WTC11 (cell line): ENCODE measurements at places on chromosomes 2 and 18.

- H3K27ac ChIP-seq, result no peak overlapping the region
- no peaks in the 10 kb centered on the region for H3K27me3 ChIP-seq
- no peak for DNase-seq
- H3K4me3 ChIP-seq, result no peak overlapping the region
- no peaks in the 10 kb centered on the region for H3K36me3 ChIP-seq
Observed at GRCh38 chr2:163775304-163775703, 39.5 kb upstream of the FIGN start.

GRCh38 chr2:149719695-149720094 is 132.1 kb upstream of the MMADHC start:
- no peaks in the 10 kb centered on the region for H3K27me3 ChIP-seq
- DNase-seq, result no peak
- H3K36me3 ChIP-seq, result no peaks in the 10 kb centered on the region
- no peak overlapping the region for H3K4me3 ChIP-seq
- H3K27ac ChIP-seq, result no peak overlapping the region

DNA sequence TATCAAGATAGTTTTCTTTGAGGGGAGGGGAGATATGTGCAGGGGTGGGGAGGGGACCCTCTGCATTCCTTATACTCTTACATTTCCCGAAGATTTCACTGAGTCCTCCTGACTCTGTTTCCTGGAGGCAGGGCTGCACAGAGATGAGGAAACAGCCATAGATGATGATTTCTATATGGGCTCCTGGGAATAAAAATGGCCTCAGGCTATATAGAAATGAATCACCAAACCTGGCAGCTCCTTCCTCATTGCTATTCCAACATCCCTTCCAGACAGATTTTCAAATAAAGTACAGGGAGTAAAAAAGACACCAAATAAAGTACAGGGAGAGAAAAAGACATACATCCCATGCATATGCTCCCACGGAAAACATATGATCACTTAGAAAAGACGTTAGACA is 474.8 kb upstream of the RAB6C start:
- H3K4me3 ChIP-seq, result no peak overlapping the region
- no peak overlapping the region for H3K27ac ChIP-seq
- H3K36me3 ChIP-seq, result no peaks in the 10 kb centered on the region
- no peaks in the 10 kb centered on the region for H3K27me3 ChIP-seq
- H3K4me1 ChIP-seq, result no peaks in the 10 kb centered on the region
- no peak for DNase-seq

DNA sequence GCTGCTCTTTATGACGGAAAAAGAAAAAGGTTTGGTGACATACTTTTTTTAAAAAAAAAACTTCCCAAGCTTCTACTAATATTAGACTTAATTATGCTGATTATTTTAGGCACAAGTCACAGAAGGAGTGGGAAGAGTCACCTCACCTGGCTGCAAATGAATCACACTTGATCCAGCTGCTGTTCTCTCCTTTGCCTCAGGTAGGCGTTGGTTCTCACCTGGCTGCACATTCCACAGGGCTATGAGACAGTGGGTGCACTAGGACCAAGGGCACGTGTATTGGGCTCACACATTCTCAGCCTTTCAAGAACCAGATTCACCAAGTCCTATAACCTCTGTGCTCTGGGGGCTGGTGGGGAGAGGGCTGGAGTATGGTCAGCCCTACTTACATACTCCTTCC is 93.3 kb downstream of the TGFA start:
- no peak overlapping the region for H3K4me3 ChIP-seq
- DNase-seq, result peak; percentile 54
- peaks cover 11% of the 10 kb centered on the region for H3K4me1 ChIP-seq
- no peak overlapping the region for H3K27ac ChIP-seq

GRCh38 chr18:34993289-34993688 is 47.9 kb upstream of the MAPRE2 start:
- peaks cover 14% of the 10 kb centered on the region for H3K4me1 ChIP-seq
- peaks cover 5% of the 10 kb centered on the region; the same call in 1 of the 2 replicates for H3K27me3 ChIP-seq
- H3K27ac ChIP-seq, result no peak overlapping the region
- H3K36me3 ChIP-seq, result peaks cover 15% of the 10 kb centered on the region
- no peak for DNase-seq

- no peaks in the 10 kb centered on the region for H3K36me3 ChIP-seq
- no peak for DNase-seq
- peaks cover 49% of the 10 kb centered on the region for H3K4me1 ChIP-seq
- no peak overlapping the region for H3K4me3 ChIP-seq
Observed at GRCh38 chr2:104429639-104430358, 424.1 kb upstream of the POU3F3 start.

GRCh38 chr18:28574175-28574574 is 397.2 kb upstream of the CDH2 start:
- H3K36me3 ChIP-seq, result no peaks in the 10 kb centered on the region
- H3K27ac ChIP-seq, result no peak overlapping the region
- H3K4me3 ChIP-seq, result no peak overlapping the region
- no peak for DNase-seq

DNA sequence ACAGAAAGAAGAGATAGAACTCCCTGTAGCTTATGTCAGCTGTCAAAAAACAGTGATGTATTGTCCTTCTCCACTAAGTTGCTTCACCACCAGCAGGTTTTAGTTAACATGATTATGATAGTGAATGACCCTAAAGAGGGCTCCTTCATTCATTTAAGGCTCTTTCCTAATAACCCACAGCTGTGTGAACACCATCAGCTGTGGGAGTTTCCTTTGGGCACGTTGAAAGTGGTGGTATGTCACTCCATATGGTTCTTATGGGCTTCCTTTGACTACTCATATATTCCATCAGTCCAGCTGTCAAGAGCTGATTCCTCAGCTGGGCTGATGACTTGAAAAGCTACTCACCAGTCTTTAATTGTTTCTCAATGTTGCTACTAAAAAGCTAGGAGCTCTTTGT is 210.3 kb downstream of the UBE2E3 start:
- H3K4me3 ChIP-seq, result no peak overlapping the region
- no peaks in the 10 kb centered on the region for H3K27me3 ChIP-seq
- H3K36me3 ChIP-seq, result no peaks in the 10 kb centered on the region
- no peak overlapping the region for H3K27ac ChIP-seq

- no peak overlapping the region for H3K27ac ChIP-seq
- H3K4me1 ChIP-seq, result no peaks in the 10 kb centered on the region
- no peaks in the 10 kb centered on the region for H3K27me3 ChIP-seq
- no peak overlapping the region for H3K4me3 ChIP-seq
- no peak for DNase-seq
- no peaks in the 10 kb centered on the region for H3K36me3 ChIP-seq
Observed at GRCh38 chr2:212223696-212224095, 314.9 kb downstream of the ERBB4 start.

DNA sequence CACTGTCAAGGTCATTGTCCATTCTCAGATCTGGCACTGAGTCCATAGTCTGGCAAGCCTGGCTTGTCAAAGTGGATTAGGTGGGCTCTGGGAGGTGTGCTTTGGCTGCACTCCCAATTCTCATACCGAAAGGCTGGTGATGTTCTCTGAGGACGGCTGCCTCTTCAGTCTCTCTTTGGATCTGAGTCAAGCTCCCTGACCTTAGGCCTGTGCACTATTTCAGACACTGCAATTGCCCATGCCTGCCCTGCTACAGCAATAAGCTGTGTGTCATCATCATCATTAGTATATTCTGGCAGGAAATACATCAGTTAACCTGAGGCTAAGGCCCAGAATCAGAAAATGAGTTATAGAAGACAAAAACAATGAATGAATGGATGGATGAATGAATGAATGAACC is 1.6 kb upstream of the SLC5A7 start:
- peaks cover 33% of the 10 kb centered on the region for H3K27me3 ChIP-seq
- DNase-seq, result no peak
- no peak overlapping the region for H3K27ac ChIP-seq
- peaks cover 3% of the 10 kb centered on the region; the same call in 1 of the 2 replicates for H3K4me1 ChIP-seq
- no peaks in the 10 kb centered on the region for H3K36me3 ChIP-seq

DNA sequence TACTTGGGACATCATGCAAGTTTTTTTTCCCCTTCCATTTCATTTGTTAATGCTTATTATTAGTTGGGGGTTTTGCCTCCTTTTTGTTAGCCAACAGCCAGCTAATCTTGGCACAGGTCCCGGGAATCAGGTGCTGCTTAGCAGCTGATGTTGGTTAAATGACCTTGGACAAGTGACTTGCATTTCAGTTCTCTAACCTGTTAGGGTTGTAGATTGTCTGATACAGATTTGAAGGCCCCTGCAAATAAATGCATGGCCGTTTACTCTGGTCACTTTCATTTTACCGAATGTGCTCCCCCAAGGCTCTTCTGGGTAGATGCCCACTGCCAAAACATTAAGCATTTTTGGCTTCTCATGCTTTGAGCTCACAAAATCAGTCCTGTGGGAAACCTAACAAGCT is 120.9 kb downstream of the SPTBN1 start:
- H3K27ac ChIP-seq, result no peak overlapping the region
- no peak for DNase-seq
- peaks cover 8% of the 10 kb centered on the region for H3K36me3 ChIP-seq
- H3K4me1 ChIP-seq, result peaks cover 86% of the 10 kb centered on the region
- H3K4me3 ChIP-seq, result no peak overlapping the region

- H3K27me3 ChIP-seq, result peaks cover 18% of the 10 kb centered on the region
- no peak overlapping the region for H3K27ac ChIP-seq
- no peak for DNase-seq
- no peak overlapping the region for H3K4me3 ChIP-seq
- 0 out of 2 replicates have a peak, but pooled peaks cover 6% of the 10 kb centered on the region for H3K4me1 ChIP-seq
Observed at GRCh38 chr2:102181919-102182635, 4.7 kb upstream of the IL1RL2 start.

GRCh38 chr2:17593841-17594491 is 53.5 kb downstream of the VSNL1 start:
- H3K27me3 ChIP-seq, result no peaks in the 10 kb centered on the region
- H3K27ac ChIP-seq, result no peak overlapping the region
- peaks cover 58% of the 10 kb centered on the region for H3K4me1 ChIP-seq

- H3K36me3 ChIP-seq, result no peaks in the 10 kb centered on the region
- no peak for DNase-seq
- H3K4me3 ChIP-seq, result no peak overlapping the region
- H3K27ac ChIP-seq, result no peak overlapping the region
Observed at GRCh38 chr2:203175371-203175770, 63.4 kb upstream of the CYP20A1 start.

DNA sequence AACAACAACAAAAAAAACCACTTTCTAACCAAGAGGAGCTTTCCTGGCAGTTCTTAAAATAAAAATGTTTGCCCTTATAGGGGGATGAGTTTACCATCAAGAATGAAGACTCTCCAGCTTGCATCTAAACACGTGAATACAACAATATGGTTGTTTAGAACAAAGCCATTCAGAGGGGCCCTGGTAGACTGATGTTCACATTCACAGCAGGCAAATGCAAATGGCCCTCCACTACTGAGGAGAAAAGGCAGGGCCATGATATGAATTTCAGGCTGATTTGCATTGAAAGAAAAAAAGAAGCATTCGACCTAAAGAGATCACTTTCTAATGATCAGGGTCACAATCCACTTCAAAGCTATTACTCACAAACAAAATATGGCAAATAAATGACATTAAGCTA is 65.3 kb upstream of the OTOS start:
- H3K4me3 ChIP-seq, result no peak overlapping the region
- DNase-seq, result no peak
- no peaks in the 10 kb centered on the region; the same call in 1 of the 2 replicates for H3K27me3 ChIP-seq
- H3K27ac ChIP-seq, result 0 out of 2 replicates have a peak overlapping the region, but pooled peaks have one; percentile 29
- H3K36me3 ChIP-seq, result peaks cover 4% of the 10 kb centered on the region

DNA sequence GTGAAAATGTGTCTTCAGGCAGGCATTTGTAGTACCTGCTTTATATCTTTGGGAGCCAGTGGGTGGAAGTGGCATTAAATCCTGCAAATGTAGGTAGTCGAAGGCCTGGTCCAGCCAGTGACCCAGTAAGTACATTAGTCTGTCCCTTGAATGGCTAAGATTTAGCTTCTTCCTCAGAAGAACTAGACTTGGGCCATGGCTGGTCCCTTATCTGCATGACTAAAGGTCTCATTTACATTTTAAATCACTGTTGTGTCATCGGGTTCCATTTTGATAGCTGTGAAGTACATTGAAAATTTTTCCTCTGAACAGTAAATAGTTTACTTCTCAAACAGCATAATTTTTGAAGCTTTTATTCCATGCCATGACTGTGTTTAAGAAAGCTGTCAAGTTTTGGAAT is 438.4 kb upstream of the KLHL29 start:
- no peak for DNase-seq
- H3K36me3 ChIP-seq, result peaks cover 6% of the 10 kb centered on the region; the same call in 1 of the 2 replicates
- H3K27ac ChIP-seq, result peak overlapping the region; percentile 90
- H3K4me3 ChIP-seq, result no peak overlapping the region
- no peaks in the 10 kb centered on the region for H3K27me3 ChIP-seq

GRCh38 chr2:37851428-37851827 is 73.7 kb upstream of the RMDN2 start:
- no peaks in the 10 kb centered on the region for H3K27me3 ChIP-seq
- DNase-seq, result no peak
- H3K27ac ChIP-seq, result no peak overlapping the region
- no peaks in the 10 kb centered on the region for H3K36me3 ChIP-seq
- no peaks in the 10 kb centered on the region for H3K4me1 ChIP-seq

- no peak for DNase-seq
- H3K4me3 ChIP-seq, result no peak overlapping the region
- no peak overlapping the region for H3K27ac ChIP-seq
- peaks cover 16% of the 10 kb centered on the region for H3K4me1 ChIP-seq
- H3K27me3 ChIP-seq, result peaks cover 3% of the 10 kb centered on the region; the same call in 1 of the 2 replicates
Observed at GRCh38 chr2:217711188-217711587, 291.6 kb downstream of the TNS1 start.

DNA sequence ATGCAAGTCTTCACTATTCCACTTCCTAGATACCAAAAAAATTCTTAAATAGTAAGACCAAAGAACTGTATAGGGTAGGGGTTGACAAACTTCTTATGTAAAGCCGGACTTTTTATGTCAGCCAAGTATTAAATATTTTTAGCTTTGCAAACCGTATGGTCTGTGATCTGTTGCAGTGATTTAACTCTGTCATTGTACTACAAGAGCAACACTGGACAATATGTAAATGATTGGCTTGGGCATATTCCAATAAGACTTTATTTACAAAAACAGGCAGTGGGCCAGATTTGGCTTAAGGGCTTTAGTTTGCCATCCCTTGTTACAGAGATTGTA is 48.0 kb downstream of the MGAT5 start:
- no peaks in the 10 kb centered on the region for H3K27me3 ChIP-seq
- H3K36me3 ChIP-seq, result no peaks in the 10 kb centered on the region
- no peak overlapping the region for H3K4me3 ChIP-seq
- no peak overlapping the region for H3K27ac ChIP-seq
- no peak for DNase-seq

- H3K4me3 ChIP-seq, result no peak overlapping the region
- no peak for DNase-seq
- peaks cover 50% of the 10 kb centered on the region for H3K36me3 ChIP-seq
- H3K27ac ChIP-seq, result no peak overlapping the region
Observed at GRCh38 chr2:88738271-88738670, 46.8 kb downstream of the RPIA start.

DNA sequence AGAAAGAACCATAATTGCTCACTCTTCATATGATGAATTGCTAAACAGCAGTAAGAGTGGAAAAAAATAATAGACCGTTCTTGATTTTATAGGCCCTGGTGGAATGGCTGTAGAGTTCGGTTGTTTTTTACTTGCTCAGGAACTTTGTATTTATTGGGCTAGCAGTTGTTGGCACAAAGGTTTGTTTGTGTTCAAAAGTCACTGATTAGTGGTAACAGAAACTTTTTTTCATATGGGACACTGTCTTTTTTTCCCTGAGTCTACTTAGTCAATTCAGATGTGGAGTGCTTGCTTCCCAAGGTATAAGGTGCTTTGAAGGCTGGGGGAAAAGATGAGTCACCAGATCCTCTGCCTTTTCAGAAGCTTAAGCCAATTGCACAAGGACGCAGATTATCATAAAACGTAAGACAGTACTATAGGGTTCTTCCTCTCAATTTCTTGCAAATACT is 25.8 kb downstream of the PHLPP1 start:
- no peak for DNase-seq
- peak overlapping the region; percentile 97 for H3K27ac ChIP-seq
- no peaks in the 10 kb centered on the region for H3K36me3 ChIP-seq
